ENCODE measurements at places on chromosomes 12 and 14.

DNA sequence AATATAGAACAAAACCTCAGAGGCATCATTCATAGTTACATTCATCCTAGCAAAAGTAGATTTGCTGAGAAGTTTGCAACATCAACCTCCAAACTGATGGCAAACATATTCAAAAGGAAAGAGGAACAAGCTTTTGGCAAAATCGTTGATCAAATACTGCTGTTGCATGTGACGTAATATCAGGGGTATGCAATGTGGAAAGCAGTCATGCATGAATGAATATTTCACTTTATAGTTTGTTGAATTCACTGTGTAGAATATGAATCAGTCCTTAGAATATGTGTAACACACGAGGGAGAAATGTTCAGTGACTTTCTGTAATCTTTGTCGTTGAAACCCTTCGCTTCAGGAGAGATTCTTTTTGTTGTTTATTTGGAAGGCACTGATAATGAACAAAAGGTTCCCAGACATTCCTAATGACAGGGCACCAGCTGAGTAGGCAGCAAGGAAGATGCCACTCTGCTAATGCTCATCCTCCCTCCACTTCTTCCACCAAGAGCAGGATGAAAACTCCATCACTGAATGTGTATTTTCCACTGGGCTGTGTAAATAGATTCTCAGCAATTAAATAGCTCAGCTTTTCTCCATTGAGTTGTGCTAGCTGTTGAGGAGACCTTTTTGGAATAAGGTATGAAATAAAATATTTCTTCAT is 126.1 kb downstream of the PELI2 start:
- no peak for ATAC-seq

DNA sequence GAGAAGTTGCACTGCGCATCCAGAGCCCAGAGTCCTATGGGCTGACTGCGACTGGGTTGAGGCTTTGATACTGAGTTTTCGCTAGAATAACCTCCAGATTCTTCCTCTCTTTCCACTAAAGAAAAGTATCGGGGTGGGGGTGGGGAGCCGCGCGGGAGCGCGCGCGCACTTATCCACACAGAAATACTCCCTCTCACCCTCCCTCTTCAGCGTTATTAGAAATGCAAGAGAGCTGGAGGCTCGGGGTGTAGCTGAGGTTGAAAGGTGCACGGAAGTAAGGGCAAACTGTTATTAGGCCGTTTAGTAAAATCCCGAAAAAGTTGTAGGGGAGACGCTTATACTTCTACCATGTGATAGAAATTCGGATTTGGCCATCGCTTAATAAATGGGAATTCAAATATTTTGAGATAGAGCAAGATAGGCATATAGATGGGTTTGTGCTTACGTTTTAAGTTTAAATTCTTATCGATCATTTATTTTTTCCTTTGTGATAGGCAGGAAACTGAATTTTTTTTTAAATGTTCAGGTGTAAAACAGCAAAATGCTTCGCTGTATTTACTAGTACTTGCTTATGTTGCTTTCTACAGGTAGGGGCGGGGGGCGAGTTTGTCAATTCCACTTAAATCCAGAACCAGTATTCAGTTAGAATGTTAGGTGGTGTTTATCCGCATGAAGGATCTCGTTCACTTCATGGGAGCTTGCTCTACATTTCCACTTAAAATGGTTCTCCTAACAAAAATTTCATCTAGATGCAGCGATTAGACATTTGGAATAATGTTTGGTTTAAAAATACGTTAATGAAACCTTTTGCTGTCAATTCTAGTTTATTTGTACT is 1.1 kb downstream of the ARHGAP5 start:
- ATAC-seq, result no peak

GRCh38 chr12:19689801-19690472 is 250.6 kb downstream of the AEBP2 start:
- no peak for ATAC-seq

DNA sequence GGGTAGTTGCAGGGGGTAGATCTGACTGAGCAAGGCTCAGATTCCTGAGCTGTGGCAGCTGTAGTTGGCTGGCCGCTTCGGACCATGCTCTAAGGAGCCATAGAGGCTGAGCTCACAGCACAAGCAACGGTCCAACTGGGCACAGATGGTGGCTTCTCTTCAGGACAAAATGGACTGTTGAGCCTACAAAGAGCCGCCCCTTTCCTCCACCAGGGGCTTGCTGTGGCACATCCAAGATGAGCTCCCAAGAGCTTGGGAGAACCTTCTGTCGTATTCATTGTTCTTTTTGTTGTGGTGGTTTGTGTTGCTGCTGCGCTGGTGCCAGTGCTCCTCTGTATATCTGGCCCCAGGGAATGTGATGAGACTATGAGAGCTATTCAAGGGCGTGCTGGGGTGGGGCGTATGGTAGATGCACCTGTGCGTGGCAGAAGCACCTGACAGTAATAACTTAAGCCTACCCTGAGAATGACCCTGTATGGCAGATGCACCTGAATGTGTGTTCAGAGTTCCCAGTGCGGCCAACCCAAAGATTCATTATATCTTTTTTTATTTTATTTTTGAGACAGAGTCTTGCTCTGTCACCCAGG is 17.8 kb upstream of the LGALS3 start:
- no peak for ATAC-seq

DNA sequence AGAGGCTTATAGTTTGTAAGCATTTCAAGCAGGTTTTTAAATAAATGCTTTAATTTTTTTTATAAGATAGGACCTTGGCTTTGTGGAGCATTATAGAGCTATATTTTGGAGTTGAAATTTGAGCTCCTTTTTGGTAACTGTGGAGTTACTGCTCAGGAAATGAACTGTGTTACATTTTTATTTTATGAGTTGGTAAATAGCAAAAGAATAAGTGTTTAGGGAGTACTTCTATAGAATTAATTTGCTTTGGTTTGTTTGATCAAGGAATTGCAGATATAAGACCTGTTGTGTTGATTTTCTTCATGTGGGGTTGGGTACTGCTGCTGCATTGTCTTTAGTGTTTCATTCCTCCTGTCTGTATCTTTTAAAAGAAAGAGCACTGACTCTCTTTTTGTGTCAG is 3.5 kb downstream of the ATP2A2 start:
- ATAC-seq, result no peak

GRCh38 chr12:58425481-58426392 is 484.4 kb downstream of the ATP23 start:
- ATAC-seq, result peak; percentile 63

DNA sequence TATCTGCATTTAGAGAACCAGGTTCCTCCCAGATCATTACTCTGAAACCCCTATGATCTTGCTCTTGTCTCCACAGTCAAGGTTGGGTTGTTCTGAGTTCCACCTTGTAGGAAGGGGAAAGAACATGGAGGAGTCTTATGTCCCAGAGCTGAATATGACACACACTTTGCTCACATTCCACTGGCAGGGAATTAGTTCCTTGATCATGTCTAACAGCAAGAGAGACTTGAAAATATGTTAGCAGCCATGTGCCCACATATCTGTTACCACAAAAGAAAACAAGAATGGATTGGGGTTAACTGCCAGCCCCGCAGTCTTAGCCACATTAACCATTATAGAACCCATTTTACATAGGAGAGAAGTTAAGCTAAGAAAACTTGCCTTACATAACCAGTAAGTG is 71.1 kb upstream of the MDM1 start:
- no peak for ATAC-seq

DNA sequence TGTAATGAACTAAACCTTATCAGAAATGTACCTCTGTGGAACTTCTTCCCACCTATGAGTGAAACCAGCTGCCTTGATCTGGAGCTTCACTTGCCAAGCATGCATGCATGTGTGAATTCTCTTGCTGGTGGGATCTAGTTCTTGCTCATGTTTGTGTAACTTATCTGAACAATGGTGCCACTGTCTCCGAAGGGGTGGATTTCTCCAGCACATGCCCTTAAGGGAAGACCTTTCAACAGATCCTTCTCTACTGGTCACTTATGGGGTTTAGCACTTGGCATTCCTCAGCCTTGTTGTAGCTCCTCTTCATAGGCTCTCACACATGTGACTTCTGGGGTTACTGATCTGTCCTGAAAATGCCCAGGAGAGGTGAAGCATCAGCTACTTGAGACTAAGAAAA is 25.0 kb downstream of the SMOC1 start:
- ATAC-seq, result no peak

- ATAC-seq, result no peak
Observed at GRCh38 chr12:93980711-93981110, 167.7 kb upstream of the PLXNC1 start.

GRCh38 chr12:127473766-127474165 is 793.2 kb upstream of the TMEM132C start:
- no peak for ATAC-seq
